NCI-H2029 (cell line): ENCODE measurements at places on chromosomes 1 and 21.

GRCh38 chr1:108106775-108107174 is 93.4 kb downstream of the SLC25A24 start:
- DNase-seq = no peak

DNA sequence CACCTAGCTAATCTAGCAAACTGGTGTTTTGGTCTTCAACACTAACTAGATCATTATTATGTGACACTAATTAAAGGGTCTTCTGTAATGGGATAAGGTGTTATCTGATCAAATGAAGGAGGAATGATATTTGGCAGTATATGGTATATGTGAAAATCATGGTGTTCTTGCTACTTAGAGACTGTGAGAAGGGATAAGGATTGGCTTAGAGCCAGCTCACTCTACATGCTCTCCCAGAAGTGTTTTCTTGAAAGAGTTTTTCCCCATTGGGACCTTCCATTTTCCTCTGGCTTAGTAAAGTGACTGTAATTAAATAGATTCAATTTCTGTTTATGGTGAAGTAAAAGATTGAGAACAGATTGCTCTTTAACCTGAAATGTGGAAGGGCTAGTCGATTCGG is 71.2 kb upstream of the RGL1 start:
- no peak for DNase-seq

- no peak for DNase-seq
These were observed 651.9 kb downstream of the MRPL39 start for GRCh38 chr21:24955275-24955961.

DNA sequence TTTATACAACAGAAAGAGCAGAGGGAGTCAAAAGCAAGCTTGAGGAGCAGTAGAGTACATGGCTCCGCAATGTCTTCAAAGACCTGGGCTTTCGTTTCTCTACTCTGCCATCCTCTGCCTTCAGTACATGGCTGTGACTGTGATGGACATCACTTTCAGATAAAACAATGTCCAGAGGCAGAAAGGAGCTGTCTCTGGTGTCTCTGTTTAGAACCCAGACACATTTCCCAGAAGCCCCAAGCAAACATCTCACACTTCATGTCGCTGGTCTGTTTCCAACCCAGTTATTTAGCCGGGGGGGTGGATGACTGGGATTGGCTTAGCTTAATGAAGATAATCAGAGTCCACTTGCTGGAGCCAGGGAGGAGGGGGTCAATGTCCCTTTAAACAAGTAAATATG is 25.6 kb downstream of the SGIP1 start:
- DNase-seq = no peak

DNA sequence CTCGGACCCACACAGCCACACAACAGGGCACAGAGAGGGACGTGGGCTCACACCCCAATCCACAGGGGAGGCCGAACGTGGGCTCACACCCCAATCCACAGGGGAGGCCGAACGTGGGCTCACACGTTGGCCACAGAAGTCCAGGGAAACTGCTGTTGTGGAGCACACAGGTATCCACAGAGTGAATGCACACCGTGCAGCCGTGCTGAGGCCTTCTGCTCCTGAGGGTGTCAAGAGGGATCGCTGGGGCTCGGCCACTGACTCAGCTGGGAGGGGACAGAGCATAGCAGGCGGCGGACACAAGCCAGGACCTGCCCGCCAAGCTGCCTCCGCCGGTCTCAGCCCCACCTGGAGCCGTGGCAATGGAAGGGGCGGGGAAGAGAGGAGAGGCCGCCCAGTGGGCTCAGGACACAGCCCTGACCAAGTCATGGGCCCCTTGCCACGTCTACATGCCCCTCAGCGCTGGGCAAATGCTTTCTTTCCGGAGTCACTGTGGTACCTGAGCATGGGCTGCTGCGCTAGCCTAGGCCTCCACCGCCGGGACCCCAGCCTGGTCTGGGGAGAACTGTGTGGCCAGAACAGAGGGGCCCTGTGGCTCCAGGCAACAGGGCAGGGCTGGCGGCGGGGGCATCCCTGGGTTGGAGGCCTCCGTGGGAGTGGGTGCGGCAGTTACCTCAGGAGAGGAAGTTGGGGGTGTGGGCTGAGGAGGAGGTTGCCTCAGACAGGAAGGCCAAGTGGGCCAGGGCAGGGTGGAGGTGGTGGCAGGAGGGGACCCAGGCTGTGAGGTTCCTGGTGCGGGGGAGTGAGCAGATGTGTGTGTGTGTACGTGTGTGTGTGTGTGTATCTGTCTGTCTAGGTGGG is 1.2 kb downstream of the SYTL1 start:
- DNase-seq = no peak

DNA sequence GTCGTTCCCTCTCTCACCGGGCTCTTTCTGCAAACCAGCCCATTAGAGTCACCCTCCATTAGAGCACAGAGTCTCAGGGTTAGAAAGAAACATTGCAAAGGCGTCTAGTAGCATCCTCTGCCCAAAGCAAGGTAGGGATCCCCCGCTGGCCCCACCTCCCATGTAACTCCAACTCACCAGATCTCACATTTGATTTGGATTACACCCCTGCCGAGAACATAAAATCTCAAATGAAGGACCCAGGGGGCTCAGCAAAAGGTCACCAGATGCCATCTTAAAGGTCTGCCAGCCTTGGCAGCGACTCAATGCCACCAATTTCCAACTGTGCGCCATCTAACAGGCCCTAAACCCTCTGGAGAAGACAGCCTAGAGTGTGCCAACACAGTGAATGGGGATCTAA is 14.1 kb downstream of the C1orf87 start:
- DNase-seq = no peak

DNA sequence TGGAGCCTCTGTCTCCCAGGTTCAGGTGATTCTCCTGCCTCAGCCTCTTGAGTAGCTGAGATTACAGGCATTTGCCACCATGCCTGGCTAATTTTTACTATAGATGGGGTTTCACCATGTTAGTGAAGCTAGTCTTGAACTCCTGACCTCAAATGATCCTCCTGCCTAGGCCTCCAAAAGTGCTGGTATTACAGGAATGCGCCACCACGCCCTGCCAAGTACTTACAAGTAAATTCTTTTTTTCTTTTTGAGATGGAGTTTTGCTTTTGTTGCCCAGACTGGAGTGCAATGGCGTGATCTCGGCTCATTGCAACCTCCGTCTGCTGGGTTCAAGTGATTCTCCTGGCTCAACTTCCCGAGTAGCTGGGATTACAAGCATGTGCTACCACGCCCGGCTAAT is 42.5 kb downstream of the RPRD2 start:
- DNase-seq = no peak

- no peak for DNase-seq
These were observed 14.3 kb downstream of the NHLH2 start for GRCh38 chr1:115826628-115827027.

- no peak for DNase-seq
These were observed at the start of gene SPRR1A for GRCh38 chr1:152983743-152984142. SPRR1A (plus strand) TSS chr1:152984081; CDS start chr1:152985231, 1,150 bp downstream.

DNA sequence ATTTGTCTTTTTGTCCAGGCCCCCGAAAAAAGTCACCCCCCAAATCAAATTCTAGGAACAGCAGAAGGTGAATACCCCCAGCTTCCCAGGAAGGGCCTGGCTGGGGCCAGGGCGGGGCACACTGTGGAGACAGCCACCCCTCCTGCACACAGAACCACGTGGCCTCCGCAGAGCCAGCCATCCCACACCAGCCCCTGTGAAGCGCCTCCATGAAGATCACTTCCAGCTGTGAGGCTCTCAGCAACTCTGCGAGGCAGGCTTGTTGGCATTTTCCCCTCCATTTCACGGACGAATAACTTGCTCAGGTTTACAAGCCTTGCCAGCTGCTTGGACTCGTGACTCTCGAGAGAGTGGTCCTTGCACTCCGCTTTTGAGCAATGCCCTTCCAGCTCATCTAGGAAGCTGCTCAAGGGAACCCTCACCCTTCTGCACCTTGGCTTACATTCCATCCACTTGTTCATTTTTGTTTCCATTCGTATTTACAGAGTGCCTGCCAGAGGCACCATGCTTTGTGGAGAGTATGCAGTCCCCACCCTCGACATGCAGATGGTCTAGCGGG is 48.2 kb downstream of the SYT6 start:
- DNase-seq = no peak

DNA sequence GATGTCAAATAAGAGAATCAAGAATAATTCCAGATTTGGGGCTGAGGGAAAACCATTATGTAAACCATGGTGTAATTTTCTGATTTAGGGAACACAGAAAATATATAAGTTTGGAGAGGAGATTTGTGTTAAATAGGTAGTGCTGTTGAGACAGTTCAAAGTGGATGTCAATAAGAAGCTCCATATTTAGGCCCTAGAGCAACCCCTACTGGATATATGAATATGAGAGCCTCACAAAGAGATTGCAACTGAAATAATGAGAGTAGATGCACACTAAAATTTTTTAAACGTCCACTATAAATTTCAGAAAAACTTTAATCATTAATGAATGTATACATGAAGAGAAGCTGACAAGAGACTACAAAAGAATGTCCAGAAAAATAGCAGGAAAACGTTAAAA is 1447.8 kb upstream of the PRMT6 start:
- no peak for DNase-seq

DNA sequence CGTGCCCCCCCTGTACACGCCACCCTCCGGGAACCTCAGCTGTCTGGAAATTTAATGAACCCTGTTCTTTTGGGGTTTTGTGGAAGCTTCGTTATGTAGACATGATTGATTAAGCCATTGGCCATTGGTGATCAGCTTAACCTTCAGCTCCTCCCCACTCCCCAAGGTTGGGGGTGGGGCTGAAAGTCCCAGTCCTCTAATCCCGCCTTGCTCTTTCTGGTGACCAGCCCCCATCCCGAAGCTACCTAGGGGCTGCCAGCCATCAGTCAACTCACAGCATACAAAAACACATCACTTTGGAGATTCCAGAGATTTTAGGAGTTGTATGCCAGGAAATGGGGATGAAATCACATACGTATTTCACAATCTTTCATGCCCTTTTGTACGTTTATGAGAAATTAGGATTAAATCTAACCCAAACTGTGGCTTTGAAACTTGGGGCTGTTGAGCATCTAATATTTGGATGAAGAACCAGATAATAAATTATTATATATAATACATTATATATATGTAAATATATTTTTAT is 52.3 kb downstream of the BACE2 start:
- DNase-seq = no peak

DNA sequence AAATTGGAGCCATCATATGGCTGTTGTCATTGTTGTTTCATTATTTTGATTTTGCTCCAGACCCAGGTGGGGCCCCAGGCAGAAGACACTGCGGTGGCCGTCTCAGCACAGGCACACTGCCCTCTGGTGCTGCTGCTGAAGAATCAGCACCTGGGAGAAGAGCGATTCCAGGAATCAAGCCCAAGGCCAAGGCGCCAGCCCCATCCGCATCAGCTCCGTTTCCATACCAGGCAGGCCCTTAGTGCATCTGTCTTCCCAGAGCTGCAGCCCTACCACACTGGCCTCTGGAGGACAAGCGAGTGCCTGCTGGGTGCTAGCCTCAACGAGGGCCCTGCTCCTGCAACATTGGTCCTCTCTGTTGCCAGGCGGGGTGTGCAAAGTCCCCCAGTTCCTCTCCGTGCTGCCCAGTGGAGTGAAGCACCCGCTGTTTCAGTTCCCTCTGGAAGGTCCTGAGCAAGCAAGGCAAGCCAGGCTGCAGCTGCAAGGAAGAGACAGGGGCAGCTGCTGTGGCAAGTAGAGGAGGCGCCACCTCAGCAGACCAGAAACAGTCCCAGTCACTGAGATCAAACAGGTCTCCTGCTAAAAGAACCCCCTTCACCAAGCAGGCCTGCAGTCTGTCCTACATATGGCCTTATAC is 5.2 kb downstream of the GRIK3 start:
- peak; percentile 93 for DNase-seq

DNA sequence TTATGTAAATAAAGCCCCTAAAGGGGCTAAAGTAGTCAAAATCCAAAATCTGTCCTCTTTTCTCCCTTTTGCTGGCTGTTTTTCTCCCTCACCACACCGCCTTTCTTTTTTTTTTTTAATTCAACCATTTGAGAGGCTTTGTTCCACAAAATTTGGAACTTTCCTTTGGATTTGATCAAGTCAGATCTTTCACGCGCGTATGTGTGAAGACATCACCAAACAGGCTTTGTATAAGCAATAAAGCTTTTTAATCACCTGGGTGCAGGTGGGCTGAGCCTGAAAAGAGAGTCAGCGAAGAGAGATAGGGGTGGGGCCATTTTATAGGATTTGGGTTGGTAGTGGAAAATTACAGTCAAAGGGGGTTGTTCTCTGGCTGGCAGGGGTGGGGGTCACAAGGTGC is 5.3 kb upstream of the HPDL start:
- DNase-seq = no peak

DNA sequence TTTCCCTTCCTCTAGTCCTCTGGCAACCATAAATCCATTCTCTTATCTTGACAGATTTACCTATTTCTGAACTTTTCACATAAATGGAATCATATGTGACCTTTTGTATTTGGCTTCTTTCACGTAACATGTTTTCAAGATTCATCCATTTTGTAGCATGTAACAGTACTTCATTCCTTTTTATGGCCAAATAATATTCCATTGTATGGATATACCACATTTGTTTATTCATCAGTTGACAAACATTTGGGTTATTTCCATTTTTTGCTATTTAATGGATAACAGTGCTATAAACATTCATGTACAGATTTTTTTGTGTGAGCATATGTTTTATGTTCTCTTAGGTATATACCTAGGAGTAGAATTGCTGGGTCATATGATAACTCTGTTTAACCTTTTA is 54.0 kb downstream of the RPAP2 start:
- no peak for DNase-seq

GRCh38 chr1:246527402-246528088 is 20.5 kb upstream of the SMYD3 start:
- DNase-seq = no peak

GRCh38 chr1:94038511-94038910 is 82.4 kb downstream of the ABCA4 start:
- no peak for DNase-seq

- peak; percentile 18 for DNase-seq
These were observed 16.4 kb downstream of the TEX38 start for GRCh38 chr1:46687921-46688509.

DNA sequence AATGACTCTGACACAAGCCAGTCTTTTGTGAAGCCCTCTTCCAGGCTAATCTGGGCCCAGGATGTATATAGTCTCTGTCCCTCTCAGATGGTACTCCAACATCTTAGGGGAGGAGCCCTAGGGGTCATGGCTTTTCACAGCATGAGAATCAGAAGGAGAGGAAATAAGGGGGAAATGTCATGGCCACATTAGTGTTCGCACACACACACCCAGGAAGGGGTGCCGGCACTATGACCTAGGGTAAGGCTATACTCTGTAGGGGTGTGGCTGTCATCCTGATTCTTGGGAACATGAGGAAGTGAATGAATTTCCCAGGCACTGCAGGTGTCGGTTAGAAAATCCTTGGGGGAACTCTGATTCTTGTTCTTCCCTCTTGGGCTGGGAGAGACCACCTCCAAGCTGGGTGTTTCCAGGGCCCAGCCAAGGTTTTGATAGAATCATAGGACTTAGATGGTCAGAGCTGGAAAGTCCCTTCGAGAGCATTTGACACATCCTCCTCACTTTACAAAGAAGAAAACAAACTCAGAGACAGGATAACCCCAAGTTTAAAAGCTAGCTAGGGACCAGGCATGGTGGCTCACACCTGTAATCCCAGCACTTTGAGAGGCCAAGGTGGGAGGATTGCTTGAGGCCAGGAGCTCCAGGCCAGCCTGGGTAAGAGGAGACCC is 22.0 kb downstream of the GFI1 start:
- no peak for DNase-seq

GRCh38 chr1:230818367-230818766 is 50.0 kb downstream of the C1orf198 start:
- no peak for DNase-seq
